Stimulated activated CD4-positive, alpha-beta T cell treated with anti-CD3 and anti-CD28 coated beads, TNF-alpha, amount 100 ng/mL, for 24 hours (primary cell): ENCODE measurements at places on chromosomes 1 and 21.

DNA sequence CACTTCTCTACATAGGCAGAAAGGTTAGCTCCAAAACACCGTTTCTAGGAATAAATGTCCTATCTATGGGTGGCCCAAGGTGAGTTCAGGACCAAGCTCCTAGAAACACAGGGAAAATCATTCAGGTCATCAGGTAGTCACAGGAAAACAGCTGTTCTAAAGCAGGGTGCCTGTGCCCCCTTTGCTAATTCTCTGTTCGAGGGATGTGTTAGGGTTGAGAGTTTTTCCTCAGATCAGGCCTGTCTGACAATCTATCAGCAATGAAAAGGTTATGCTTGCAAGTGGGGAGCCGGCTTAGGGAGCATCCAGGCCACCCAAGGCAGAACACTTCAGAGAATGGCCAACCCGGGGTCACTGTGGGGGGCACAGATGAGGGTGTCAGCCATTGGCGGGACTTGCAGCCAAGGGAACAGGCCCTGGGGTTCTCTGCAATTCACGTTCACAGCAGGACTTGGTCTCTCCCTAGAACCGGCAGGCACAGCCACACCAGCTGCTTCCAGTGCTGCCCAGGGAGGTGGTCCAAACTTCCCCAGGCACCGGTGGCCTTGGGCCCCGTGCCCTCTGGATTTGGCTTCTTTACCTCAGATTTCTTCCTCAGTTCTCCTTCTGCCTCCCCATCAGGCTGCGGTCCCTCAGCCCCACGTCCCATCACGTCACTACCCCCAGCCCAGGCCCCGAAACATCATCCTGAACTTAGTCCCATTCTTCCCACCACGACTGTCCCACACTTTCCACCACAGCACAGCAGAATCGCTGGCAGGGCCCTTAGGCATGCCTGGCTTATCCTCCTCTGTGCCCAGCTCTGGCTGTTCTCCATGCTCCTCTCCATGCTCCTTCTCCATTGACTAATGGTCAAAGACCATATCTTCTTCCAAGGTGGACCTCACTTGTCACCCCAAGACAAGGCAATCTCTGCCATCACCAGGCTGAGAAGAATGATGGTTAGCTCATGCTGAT is 11.0 kb downstream of the CD2 start:
- no peak for DNase-seq

DNA sequence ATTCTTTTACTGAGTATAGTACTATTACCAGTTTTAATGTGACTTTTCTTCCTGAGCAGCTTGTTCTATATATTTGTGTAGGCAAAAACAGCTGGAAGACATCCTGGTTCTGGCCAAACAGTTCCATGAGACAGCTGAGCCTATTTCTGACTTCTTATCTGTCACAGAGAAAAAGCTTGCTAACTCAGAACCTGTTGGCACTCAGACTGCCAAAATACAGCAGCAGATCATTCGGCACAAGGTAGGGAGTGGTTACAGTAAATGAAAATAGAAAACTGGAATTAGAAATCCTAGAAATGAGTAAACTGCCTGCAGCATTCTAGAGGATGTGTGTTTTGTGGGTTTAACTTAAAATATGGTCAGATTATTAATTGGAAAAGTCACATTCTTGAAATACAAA is 64.1 kb upstream of the BMP8A start:
- DNase-seq = no peak

GRCh38 chr1:25534410-25534788 is 9.0 kb upstream of the LDLRAP1 start:
- DNase-seq = no peak

DNA sequence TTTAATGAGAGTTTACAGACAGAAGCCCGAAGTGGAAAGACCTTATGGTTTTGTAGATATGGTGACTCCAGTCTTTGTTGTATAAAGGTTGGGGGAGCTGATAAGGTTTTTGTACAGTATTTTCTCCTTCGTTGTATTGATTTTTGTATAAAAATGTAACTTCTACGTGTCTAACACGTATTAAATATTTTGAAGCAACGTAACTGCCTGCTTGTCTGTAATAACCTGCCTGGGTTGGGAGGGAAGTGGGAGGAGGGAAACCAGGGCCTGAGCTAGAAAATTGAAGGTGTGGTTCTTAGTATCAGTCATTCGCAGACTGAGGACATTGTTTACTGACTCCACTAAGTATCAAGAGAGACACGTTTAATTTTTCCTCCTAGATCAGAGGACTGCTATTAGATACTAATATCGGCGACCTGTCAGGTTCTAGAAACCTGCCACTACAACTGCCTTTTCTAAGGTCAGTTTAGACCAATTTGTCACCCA is 2.2 kb downstream of the IER5 start:
- no peak for DNase-seq

- DNase-seq = no peak
Measured at GRCh38 chr1:78577257-78578100, 42.8 kb upstream of the IFI44L start.

DNA sequence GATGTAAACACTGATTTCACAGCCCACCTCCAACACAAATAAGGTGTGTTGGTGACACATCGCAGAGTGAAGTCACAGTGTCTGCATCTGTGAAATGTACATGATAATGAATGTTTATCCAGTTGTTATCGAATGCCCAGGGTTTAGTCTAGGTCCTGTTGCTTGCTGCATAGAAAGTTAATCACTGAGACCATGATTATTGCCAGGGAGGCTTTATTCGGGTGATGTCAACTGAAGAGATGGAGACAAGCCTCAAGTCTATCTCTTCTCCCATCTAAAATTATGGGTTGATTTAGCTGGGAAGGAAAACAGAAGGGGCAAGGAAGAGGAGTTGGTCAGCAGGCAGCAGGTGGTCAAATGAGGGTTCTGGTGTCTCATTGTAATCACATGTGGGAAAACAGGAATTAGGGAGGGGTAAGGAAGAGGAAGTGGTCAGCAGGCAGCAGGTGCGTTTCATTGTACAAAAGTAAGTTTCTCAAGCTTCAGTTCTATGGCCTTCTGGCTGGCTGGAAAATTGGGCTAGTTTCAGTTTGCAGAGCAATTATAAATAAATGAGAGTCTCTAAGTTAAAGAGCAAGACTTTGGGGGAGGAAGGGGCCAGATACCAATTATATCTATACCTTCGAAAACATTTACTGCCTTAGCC is 146.3 kb upstream of the DNAH14 start:
- no peak for DNase-seq

DNA sequence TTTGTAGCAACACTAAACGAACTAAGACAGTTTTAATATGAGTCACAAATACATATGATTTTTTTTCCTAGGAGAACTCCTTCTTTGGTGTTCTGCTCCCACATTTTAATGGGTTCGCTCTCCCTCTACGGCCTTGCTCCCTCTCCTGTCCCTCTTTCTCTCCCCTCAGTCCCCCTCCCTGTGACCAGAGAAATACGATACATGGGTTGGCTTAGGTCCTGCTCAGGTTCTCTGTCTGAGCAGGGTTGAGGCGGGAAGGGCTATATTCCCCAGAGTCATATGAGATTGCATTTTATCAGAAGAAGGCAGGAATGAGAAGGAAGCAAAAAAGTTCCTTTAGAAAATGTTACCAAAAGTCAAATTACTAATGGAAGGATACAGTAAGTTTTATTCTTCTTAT is 44.6 kb downstream of the UBE2U start:
- DNase-seq = no peak

GRCh38 chr1:14332158-14332557 is 266.3 kb upstream of the KAZN start:
- DNase-seq = no peak

DNA sequence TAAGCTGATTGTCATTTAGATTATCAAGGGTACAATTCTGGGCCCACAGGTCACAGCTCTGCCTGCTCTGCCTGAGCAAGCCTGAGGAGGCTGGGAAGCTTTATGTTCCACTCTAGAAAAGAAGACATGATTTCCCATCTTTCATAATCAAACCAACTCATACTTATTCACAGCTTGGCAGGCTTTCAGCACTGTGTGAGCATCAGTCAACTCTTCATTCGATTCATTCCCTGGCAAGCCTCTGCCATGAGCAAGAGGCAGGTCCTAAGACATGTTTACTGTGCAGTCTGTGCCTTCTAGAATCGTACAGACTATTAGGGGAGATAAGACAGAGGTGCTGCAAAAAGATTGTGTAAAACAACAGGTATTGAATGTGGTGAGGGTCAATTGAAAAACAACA is 24.5 kb upstream of the KIRREL1 start:
- no peak for DNase-seq

DNA sequence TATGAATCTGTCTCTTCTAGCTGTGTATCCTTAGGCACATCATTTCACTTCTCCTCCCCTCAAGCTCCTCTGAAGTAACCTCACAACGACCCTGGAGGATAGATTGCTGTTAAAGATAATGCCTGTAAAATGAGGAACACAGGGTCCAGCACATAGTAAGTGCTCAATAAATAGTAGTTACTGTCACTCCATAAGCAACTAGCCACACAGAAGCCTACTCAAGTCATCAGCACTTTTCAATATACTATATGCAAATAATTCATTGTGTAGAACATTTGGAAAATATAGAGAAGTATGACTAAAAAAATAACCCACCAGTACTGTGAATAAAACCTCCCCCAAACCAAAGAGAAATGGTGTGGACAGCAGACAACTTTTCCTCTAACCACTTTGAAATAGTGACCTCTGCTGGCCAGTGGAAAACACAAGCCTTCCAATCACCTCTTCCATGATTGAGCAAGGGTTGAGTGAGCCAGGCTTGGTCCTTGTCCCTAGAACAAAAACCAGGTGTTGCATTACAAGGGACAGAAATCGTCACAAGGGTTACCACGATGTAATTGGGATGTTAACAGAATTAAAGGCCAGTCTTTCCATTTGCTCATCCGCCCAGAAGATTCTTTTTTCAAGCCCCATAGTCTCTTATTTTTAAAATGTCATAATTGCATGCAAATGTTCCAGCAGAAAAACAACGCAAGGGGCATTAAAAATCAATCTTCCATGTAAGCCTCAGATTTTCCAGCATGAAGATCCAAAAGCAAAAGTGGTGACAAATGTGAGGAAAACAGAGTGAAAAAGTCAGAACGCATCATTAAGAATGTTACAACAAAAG is 15.7 kb upstream of the GLIS1 start:
- no peak for DNase-seq

GRCh38 chr1:194024659-194025058 is 838.2 kb upstream of the B3GALT2 start:
- DNase-seq = no peak

GRCh38 chr1:200384818-200385390 is 24.9 kb downstream of the ZNF281 start:
- DNase-seq = no peak

DNA sequence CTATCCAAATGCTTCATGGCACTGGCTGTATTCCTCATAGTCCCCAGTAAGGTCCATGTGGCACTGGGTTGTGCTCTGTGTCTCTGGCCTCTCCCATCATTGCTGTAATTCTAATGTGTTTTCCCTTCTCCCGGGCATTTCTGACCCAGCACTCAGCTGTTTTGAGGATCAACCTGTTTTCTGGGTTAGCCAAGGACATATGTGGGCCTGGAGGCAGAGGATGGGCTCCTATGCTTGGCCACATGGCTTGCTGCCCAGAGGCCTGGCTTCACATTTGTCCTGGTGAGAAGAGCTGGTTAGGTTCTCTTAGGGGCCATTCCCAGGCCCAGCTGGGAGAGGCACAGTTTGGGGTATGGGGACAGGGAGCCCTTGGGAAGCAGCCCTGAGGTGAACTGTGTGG is 103.1 kb downstream of the FAM78B start:
- DNase-seq = no peak

DNA sequence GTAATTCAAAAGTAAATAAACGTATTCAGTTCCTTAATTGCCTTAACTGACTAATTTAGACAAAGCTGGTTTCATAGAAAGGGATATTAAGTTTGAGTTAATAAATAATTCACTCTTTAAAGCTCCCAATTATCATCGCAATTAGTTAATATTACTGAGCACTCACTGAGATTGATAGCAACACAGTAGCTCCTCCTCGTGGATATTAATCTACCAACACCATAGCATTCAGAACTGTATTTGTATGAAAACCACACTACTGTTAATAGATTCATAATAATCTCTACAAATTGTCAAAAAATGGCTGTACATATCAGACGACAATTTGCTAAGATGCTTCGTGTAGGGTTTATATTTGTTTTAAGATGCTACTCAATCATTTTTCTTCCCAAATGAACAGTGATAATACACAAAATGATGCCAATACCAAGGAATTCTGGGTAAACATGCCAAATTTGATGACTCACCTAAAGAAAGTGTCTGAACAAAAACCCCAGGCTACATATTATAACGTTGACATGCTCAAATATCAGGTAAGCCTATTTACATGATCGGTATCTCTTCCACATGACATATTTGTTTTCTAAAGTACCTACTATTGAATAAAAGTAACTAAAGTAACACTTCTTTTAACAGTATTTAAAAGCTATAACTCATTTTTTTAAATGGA is 18.8 kb upstream of the DYNLT5 start:
- no peak for DNase-seq

DNA sequence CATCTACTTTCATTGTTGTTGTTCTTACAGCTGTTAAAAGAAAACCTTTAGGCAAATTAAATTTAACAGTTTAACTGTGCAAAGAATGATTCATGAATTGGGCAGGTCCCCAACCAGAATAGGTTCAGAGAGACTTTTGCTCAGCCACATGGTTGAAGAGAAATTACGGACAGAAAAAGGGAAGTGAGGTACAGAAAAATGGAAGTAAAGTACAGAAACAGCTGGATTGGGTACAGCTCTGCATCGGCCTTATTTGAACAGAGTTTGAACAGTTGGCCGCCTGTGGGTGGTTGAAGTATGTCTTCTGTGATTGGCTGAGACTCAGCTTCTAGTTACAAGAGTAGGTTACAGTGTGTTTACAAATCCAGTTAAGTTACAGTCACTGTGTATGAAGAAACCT is 210.1 kb downstream of the FGGY start:
- DNase-seq = no peak

- no peak for DNase-seq
Measured at GRCh38 chr1:172401477-172401876, 19.0 kb upstream of the C1orf105 start.

GRCh38 chr1:182237329-182237728 is 154.3 kb downstream of the GLUL start:
- DNase-seq = no peak

- no peak for DNase-seq
Measured at GRCh38 chr1:92851729-92852128, 19.9 kb downstream of the RPL5 start.

- DNase-seq = no peak
Measured at GRCh38 chr1:228986093-228986904, 251.0 kb downstream of the RHOU start.

GRCh38 chr1:95893921-95894320 is 659.9 kb downstream of the RWDD3 start:
- DNase-seq = no peak

GRCh38 chr1:76928522-76928921 is 61.2 kb downstream of the ST6GALNAC5 start:
- DNase-seq = no peak

GRCh38 chr1:89598450-89599331 is 34.2 kb upstream of the LRRC8C start:
- DNase-seq = no peak

GRCh38 chr1:162627662-162628296 is 4.5 kb upstream of the DDR2 start:
- no peak for DNase-seq
